ENCODE measurements at places on chromosomes 13 and 19. TPM values are rescaled to one million over a fixed set of nuclear protein-coding genes. Genes with fewer than 3 reads are reported as not detected.

DNA sequence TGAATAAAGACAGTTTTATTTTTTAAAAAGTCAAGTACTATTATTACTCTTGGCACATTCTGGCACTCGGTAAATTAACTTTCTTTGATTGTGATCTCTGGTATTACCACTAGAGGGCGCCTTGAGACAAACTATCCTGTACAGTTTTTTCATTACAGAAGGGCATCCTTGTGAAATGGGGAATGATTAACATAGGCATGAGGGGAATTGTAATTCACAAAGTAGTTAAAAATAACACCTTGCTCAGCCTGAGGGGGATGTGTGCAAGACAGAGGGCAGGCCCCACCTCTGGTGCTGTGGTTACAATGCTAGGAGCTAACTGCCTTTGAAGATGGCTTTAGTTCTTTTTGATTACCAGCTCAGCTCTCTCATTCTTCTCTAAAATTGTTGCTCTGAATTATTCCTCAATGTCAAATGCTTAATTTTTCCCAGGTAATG lies 24.2 kb upstream of the C1QTNF9B start:
- peaks cover 3% of the 10 kb centered on the region for H3K4me1 ChIP-seq
- no peak overlapping the region for H3K27ac ChIP-seq
- H3K36me3 ChIP-seq = no peaks in the 10 kb centered on the region
- 0 out of 3 replicates have a peak overlapping the region, but pooled peaks have one; percentile 15 for H3K4me3 ChIP-seq
- H3K27me3 ChIP-seq = no peaks in the 10 kb centered on the region

SULT2B1 gene
- total RNA-seq = 1.7 TPM

DNA sequence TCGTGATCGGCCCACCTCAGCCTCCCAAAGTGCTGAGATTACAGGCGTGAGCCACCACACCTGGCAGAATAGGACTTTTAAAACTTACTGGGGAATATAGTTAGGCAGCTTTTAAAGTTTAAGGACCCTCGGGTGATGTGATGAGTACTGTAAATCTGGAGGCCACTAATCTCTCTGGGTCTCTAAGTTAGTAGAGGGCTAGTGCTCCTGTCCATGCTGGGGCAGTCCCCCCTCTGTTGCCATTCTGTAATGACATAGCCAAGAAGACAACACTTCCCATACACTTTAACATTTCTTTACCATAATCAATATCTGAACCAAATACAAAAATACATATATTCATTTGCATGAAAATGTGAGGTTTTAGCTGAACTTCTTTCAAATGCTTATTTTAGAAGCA lies 65.7 kb downstream of the IPO5 start:
- H3K27me3 ChIP-seq = no peaks in the 10 kb centered on the region
- no peak overlapping the region for H3K27ac ChIP-seq
- H3K36me3 ChIP-seq = peaks cover 87% of the 10 kb centered on the region
- no peaks in the 10 kb centered on the region for H3K4me1 ChIP-seq
- no peak for DNase-seq
- no peak overlapping the region for H3K4me3 ChIP-seq

DNA sequence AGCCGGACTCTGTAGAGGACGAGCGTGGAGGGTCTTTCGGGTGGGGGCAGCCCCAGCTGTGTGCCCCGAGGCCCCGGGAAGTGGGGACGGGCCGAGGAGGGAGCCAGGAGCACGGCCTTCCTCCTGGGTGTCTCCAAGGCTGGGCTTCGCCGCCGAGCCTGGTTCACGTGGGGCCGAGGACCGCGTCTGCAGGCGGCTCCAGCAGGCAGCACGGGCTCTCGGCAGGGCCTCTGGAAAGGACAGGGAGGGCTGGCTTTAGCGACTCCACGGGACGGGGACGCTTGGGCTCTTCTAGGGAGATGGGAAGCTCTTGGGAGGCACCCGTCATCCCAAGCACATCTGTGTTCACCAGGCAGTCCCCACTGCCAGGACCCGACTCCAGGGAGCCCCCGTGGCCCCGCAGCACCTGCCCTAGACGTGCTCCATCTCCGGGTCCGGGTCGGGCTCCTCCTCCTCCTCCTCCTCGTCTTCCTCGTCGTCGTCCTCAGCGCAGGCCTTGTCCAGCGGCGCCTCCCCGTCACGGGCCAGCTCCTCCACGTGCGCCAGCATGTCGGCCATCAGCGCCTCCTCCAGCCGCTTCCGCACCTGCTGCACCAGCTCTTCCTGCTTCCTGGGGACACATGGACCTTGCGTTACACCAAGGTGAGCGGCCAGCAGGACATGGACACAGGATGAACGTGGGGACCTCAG lies 9.9 kb upstream of the MEX3D start:
- no peak overlapping the region for H3K4me3 ChIP-seq
- no peaks in the 10 kb centered on the region for H3K4me1 ChIP-seq
- H3K36me3 ChIP-seq = peaks cover 19% of the 10 kb centered on the region
- H3K27me3 ChIP-seq = no peaks in the 10 kb centered on the region
- DNase-seq = no peak

DNA sequence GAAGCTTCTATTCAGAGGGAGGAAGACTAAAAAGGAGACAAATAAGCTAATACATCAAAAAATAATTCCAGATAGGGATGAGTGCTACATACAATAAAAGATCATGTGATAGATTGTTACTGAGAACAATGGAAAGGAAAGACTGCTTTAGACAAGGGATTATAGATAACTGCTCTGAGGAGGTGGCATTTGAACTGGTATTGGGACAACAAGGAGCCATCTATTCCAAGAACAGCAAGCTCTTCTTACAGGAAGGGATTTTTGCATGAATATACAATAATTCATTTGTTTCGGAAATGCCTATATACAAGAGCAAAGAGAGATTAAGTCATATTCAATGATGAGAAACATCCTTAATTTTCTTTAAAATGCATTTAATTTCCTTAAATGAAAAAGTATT lies 540.5 kb upstream of the KLF12 start:
- H3K27me3 ChIP-seq = no peaks in the 10 kb centered on the region
- no peaks in the 10 kb centered on the region for H3K36me3 ChIP-seq
- no peaks in the 10 kb centered on the region for H3K4me1 ChIP-seq
- no peak for DNase-seq
- H3K27ac ChIP-seq = no peak overlapping the region
